ENCODE measurements at places on chromosomes 3 and 15.

- DNase-seq = no peak
Observed at GRCh38 chr15:65987100-65987499, 117.8 kb downstream of the RAB11A start.

DNA sequence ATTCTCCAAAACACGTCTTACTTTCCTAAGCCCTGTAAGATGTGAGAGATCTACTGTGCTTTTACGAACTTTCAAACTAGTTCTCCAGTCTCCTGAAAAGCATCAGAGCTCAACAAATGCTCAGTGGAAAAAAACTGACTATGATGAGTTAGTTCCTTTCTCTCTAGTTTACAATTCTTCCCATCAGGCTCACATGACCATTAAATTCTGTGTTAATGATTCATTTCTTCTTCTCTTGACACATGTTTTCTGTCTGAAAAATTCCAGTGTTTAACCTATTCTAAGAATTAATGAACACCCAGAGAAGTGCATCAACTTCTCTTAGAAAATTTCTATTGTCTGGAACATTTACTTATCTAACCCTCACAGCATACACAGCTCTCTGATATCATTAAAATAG, 844.3 kb downstream of the SI start:
- no peak for DNase-seq

DNA sequence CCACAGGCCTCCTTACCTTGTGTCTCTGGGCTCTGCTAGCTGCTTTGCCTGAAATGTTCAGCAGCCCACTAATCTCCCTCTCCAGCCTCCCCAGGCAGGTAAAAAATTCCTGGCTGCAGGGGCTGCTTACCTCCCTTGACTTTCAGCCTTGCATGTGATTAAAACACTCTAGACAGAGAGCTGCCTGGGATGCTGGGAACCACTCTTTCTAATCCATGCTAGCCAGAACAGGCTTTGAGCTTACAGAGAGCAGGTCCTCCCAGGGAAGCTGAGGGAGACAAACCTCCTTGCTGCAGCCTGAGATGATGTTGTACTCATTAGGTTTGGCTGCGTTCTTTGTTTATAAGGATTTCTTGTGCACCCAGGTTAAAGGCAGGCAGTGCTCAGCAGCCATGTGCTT, 33.7 kb upstream of the LIPC start:
- DNase-seq = no peak

- no peak for DNase-seq
Observed at GRCh38 chr3:190854062-190854461, 8.4 kb downstream of the GMNC start.

DNA sequence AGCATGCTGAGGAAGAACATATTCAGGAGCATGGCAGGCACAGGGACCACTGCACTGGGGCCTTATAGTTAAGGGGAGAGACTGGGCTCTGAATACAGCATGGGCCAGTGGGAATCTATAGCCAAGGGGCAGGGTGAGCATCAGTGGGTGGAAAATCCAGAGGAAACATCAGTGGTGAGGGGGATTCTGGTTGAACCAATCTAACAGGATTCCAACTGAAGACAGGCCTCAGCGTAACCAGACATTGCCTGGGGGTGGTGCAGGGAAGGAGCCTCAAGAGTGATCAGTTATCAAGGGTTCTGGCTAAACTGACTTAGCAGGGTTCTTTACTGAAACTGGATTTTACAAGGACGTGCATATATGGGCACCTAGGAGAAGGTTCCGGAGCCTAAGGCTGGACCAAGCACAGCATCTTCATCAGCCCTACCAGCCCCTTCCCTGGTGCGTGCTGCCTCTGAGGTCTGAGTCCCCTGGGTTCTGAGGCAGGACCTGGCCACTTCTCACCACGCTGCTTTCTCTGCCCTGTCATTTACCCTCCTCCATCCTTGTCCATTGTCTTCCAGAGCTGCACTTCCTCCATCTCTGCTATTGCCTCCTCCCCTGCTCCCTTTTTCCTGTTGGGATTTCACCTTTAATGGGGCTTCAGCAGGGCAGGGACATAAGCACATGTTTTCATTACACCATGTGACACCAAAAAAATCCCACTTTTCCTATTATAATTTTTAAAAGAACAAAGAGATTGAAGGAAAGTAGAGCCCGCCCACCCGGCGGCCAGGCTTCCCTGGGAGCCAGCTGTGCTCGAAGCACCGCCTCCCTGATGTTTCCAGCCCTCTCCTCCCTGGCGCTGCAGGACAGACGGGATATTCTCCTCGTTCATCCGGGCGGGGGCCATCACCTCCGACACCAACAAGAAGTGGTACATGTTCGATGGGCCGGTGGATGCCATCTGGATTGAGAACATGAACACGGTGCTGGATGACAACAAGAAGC, 52.1 kb downstream of the DNAH1 start:
- DNase-seq = no peak

DNA sequence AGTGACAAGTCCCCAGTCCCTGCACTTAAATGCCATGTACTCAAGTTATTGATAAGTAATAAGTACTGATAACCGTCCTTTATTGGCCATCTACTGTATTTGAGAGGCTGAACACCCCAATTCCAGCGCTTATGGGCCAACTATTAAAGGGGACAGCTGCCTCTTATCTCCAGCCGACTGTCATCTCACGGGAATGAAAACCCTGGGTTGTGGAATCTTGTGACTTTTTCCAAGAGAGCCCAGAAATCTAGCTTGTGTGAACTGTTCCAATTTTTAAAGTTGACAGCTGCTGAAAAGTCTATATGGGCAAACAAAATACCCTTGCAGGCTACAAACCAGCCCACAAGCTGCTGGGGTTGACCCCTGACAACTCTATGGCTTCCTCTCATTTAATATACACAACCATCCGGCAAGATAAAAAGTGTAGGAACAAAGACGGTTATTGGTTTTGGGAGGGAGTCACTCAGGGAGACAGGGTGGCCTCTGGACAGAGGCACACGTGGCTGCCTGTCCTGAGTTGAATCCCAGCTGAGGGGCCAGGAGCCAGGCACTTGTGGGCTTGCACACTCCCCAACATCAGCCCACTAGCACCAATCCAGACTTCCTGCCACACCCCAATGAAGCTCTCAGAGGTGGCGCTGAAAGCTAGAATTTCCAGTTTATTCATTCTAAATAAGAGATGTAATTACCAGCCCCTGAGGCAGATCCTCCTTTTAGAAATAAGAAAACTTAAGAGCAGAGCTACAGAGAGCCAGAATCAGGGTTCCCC, 16.2 kb downstream of the SPSB4 start:
- DNase-seq = no peak

DNA sequence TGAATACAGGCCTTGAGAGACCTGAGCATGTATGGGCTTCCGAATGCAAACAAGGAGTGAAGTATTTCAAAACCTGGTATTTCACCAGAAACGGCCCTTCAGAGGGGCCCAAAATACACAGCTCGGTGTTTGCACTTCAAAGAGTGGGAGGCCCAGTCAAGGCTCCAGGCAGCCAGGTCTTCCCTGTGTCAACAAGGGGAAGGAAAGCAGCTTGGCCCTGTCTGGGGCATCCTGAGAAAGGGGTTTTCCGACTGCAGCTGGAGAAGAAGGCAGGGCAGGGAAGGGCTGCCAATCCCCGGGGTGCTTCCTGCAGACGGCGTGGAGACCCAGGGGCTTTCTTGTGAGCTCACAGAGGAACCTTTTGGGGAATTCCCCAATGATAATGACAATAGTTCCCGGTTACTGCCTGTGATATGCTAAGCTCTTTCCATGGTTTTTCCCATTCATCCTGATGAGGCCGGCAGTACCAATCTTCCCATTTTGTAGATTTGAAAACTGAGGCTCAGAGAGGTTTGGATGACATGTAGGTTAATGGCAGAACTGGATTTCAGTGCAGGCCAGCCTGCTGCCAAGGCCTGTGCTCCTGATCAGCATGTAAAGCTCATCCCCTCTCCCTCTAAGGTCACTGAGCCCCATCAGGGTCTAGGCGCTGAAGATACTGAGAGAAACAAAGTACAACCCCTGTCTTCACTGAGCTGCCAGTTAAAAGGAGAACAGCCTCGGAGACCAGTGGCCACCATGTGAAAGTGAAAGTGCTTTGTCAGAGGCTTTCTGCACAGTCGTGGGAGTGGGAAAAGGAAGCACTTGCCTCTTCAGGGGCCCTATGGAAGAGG, 43.0 kb upstream of the TLE3 start:
- DNase-seq = peak; percentile 28

DNA sequence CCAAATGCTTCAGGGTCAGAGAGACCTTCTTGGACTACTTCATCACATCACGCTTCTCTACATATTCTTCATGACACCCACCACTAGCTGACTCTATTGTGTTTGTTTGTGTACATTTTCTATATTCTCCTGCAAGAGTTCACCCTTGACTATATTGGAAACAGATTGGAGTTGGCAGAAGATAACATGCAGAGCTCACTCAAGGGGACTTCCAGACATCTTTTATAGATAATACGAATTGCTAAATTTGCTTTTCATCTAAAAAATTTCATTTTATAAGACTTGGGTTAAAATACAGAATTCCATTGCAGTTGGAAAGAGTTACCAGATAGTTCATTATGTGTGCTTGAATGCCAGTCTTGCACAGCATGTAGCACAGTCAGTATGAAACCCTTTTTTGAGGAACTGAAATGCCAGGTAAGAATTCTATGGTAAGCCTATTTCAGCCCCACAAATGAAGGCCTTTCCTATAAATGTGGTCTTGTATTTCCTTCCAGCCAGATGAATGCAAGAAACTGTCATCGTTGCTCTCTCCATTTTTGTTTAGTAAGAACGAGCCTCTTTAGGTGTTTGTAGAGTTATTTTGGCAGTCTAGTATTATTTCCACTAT, 177.6 kb downstream of the GHSR start:
- no peak for DNase-seq

DNA sequence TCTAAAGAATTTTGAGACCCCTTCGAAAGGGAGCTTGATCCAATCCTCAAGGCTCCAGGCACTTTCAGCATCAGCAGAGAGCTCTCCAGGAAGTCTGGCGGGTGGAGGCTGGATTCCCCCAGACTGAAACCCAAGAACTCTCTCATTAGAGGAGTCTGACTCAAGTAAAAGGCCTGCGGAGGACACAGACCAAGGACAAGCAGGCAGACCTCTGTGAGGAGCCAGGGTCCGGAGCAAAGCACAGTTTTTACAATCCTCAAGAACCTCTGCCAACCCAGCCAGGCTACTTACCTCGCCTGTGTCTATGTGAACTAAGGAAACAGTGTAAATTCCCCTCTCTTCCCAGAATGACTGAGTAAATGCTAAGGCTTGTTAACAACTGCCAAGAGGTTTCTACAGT, 86.2 kb downstream of the FBN1 start:
- DNase-seq = no peak

DNA sequence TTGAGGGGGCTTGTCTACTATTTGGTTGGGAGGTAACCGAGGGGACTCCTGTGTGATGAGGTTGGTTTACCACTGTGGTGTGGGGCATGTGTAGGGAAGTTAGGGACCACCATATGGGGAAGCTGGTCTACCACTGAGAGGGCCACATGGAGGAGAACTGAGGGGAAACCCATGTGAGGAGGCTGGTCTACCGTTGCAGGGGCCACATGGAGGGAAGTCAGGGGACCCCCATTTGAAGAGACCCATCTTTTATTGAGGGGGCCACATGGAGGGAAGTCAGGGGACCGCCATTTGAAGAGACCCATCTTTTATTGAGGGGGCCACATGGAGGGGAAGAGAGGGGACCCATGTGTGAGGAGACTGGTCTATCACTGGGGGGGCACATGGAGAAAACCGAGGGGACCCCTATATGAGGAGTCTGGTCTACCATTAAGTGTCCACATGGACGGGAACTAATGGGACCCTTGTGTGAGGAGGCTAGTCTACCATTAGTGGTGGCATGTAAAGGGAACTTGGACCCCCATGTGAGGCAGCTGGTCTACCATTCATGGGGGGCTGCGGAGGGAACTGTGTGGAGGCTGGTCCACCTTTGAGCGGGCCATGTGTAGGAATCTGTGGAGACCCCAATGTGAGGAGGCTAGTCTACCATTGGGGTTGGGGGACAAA, 165.5 kb downstream of the FBLN2 start:
- DNase-seq = no peak

- no peak for DNase-seq
Observed at GRCh38 chr3:30141178-30141581, 465.2 kb upstream of the TGFBR2 start.

- DNase-seq = no peak
Observed at GRCh38 chr3:194808640-194809097, 123.0 kb downstream of the FAM43A start.

DNA sequence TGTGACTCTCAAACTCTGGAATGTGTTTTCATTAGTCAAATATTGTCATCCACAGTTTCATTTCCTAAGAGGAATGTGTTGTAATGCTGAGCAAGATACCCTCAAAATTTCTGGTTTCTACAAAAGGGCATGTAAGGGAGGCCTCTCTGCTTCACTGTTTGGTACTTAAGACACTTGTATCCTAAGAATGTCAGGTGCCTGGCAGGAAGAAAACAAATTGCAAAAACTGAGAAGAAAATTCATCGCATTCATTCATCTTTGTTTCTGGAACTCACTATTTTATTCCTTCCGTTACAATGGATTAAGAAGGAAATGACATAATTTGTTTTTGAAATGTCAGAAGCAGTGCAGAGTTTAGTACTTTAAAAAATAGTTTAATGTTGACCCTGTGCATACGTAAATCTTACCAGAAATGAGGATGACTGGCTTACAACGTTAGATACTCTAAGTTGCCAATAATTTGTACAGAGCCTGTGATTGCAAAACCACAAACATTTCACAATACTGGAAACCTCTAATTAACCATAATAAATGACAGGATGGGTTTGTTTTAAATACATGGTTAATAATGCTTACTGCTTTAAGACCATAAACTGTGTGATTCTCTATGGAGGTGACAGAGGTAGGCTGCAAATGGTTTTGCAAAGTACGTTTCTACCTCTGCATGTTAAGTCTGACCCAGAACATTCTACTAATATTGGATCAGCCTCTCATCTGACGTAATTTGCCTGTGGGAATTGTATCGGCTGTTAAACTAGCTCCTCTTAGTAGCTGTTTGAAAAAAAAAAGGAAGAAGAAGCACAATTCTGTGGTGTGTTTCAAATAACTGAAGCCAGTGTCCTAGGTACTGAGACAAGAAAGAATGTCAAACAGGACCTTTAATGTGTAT, 477.8 kb downstream of the RBMS3 start:
- DNase-seq = no peak

- no peak for DNase-seq
Observed at GRCh38 chr3:124381575-124382333, 348.5 kb upstream of the UMPS start.

DNA sequence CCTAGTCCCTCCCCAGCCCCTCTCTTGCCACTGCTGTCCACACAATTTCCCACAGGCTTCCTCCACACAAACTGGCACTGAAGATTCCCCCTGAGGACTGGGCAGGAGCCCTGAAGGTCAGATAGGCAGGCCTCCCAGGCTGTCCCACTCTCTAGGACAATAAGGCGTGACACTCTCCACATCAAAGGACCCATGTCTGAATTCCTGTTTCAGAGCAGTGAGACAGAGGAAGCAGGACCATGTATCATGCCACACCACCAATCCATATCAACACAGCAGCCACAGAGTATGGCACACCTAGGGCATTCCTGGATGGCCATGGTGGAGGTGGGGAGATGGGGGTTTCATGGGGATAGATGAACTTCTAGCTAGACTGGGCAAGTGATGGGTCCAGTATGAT, 13.8 kb upstream of the CCR1 start:
- DNase-seq = no peak

- no peak for DNase-seq
Observed at GRCh38 chr3:188301147-188301546, 147.2 kb downstream of the LPP start.

- DNase-seq = no peak
Observed at GRCh38 chr3:35638251-35638979, 910 bp upstream of the ARPP21 start.
